Activated CD4-positive, alpha-beta T cell treated with anti-CD3 and anti-CD28 coated beads, Interleukin-2, Interleukin-4, amounts not matched to agents 100 ng/mL and 50 ng/mL, durations not matched to agents 16 hours and 8 hours (primary cell): ENCODE measurements at places on chromosomes 5 and 9.

GRCh38 chr5:42483472-42484154, 60.4 kb downstream of the GHR start:
- DNase-seq, result no peak

DNA sequence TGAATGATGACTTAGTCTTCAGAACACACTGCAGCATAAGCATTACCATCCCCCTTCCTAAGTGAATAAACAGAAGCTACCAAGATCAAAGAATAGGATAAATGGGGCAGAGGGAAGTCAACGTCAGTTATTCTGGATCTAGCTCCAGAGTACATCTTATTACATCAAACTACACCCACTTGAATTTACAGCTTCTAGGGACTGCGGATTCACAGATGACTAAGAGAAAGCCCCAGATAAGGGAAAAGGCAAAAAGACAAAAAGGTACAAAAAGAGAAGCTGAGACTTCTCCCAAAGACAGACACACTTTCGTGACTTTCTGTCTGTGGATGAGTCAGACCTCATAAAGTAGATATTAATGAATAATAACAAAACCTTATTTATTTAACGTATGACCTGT, 457.9 kb upstream of the BRINP1 start:
- DNase-seq, result no peak

DNA sequence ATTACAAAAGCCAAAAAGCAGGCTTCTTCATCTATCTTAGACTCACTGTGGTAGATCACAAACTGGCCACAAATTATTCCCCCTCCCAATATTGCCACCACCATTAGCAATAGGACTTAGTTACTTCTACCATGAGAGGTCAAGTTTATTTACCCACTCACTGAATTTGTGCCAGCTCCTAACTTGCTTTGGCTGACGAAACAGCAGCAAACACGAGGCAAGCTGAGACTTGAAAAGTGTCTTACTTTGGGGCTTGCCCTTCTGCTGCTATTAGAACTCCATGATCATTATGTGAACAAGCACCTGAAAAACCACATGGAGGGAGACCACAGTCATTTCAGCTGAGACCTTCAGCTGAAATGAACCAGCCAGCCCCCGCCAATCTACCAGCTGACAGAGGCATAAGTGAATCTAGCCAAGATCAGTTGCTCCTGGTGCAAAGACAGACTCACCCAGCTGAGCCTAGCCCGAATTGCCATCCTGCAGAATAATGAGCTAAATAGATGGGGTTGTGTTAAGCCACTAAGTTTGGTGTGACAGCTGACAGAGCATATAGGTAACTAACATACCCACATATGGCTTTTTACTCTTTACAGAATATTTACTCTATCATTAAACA, 5.7 kb downstream of the WDR41 start:
- no peak for DNase-seq

- DNase-seq, result no peak
Measured at GRCh38 chr9:17013010-17013409, 121.8 kb upstream of the CNTLN start.

DNA sequence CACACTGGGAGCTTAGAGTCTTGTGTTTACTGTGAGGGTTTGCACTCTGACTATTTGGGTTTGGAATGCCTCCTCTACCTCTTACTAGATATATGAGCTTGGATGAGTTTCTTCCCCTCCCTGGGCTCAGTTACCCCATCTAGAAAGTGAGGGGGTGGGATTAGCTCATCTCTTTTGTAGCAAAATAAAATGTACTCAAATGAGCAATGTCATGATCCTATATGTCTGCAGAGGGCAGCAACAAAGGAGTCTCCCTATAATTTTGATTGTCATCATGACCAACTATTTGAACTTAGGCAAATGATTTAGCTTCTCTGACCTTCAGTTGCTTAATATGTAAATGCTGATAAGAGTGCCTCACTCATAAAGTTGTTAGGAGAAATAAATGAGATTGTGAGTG, 109.0 kb downstream of the DPYSL3 start:
- no peak for DNase-seq

GRCh38 chr9:14323985-14324650, 10.2 kb upstream of the NFIB start:
- no peak for DNase-seq
